ENCODE measurements at places on chromosomes 12 and 14.
A peak's percentile ranks its signal among the peaks of the same experiment; 100 is the strongest.

DNA sequence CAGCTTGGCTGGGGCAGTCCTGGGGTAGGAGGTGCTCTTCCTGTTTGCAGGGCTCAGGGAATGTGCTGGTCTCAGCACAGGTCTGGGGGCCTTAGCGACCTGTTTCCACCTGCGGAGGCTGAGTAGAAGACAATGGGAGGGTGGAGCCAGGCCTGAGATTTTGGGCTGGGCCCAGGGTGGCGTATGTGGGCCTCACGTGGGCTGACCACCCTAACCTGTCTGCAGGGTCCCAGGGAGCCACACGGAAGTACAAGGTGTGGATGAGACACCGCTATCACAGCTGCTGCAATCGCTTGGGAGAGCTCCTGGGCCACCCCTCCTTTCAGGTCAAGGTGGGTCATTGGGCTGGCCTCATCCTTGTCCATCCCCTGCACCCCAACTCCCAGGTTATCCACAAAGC is 1.1 kb downstream of the NOC4L start:
- peak overlapping the region; percentile 91 for H3K4me3 ChIP-seq
- H3K27me3 ChIP-seq: no peaks in the 10 kb centered on the region
- no peak for DNase-seq
- H3K36me3 ChIP-seq: peaks cover 9% of the 10 kb centered on the region
- H3K27ac ChIP-seq: no peak overlapping the region

- no peak overlapping the region for H3K4me3 ChIP-seq
- DNase-seq: no peak
- no peaks in the 10 kb centered on the region for H3K36me3 ChIP-seq
Observed at GRCh38 chr12:6229224-6230218, 29.3 kb downstream of the CD9 start.

GRCh38 chr14:100128688-100129087 is 30.8 kb downstream of the DEGS2 start:
- no peak overlapping the region for H3K27ac ChIP-seq
- no peaks in the 10 kb centered on the region for H3K4me1 ChIP-seq
- H3K27me3 ChIP-seq: no peaks in the 10 kb centered on the region

DNA sequence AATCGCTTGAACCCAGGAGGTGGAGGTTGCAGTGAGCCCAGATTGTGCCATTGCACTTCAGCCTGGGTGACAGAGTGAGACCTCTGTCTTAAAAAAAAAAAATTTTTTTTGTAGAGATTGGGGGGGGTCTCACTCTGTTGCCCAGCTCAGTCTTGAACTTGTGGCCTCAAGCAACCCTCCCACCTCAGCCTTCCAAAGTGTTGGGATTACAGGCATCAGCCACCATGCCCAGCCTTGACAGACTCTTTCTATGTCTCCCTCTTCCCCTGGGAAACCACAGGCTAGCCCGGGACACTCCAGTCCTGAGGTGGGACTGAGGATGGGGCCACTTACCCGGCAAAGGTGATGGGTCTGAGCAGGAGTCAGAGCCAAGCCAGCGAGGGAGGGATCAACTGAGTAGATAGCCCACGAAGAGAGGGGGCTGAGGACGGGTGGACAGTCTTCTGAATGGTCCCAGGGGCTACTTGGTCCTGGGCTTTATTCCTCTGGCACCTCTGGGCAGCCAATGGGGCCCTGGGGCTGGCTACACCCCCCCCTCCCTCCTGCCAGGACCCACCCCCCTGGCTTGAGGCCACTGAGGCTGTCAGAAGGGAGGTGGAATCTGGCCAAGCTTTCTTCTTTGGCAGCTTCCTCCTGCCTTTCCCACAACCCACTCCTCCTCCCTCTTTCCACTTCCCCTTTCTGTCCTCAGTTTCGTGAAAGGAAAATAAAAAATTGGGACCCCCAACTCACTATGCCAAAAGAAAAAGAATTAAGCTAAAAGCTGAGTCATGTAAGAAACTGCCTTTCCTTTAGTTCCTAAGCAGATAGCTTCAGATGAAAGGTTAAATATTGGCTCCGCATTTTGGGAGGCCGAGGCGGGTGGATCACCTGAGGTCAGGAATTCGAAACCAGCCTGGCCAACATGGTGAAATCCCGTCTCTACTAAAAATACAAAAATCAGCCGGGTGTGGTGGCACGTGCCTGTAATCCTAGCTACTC is at the start of gene SDS:
Gene SDS, minus strand, starts transcription at position 453 of the 981 bp plus-strand sequence. CDS start 4,179 bp downstream, outside the sequence.
- H3K4me3 ChIP-seq: peak within 1 kb of the TSS; percentile 74
- peak within 1 kb of the TSS; percentile 57 for H3K27ac ChIP-seq
- peaks cover 14% of the 10 kb centered on the region for H3K4me1 ChIP-seq
- H3K36me3 ChIP-seq: peaks cover 13% of the 10 kb centered on the region
- no peaks in the 10 kb centered on the region for H3K27me3 ChIP-seq
- DNase-seq: no peak

DNA sequence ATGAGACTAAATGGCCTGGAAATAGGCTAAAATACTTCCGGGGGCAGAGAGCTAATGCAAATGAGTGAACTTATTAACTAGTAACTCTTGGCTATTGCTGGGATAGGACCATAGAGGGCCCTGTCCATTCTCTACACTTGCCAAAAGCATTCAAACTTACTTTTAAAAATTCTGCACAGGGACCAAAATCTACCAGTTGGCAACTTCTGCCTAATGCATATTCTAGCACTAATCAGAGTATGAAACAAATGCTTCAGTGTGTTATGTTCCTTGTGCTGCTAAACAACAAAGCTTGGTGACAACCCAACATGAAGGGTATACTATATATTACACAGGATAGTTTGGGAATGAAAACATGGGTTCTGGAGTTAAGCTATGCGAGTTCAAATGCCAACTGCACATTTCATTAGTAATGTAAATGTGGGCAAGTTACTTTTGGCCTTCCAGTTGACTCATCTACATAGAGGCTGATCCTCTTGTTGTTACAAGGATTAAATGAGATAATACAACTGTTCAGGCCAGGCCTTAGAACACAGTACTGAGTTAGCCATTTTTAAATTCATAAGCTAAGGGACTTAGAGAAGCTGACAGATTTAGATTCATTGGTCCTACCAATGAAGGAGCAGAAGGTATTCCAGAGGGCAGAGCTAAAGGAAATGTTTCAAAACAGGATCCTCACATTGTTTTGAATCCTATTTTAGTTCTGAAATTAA is 32.4 kb downstream of the HIGD1C start:
- H3K4me1 ChIP-seq: peaks cover 14% of the 10 kb centered on the region
- no peak overlapping the region for H3K4me3 ChIP-seq
- DNase-seq: no peak
- peaks cover 3% of the 10 kb centered on the region for H3K36me3 ChIP-seq
- no peaks in the 10 kb centered on the region for H3K27me3 ChIP-seq
- peak overlapping the region; percentile 56 for H3K27ac ChIP-seq

- no peaks in the 10 kb centered on the region for H3K27me3 ChIP-seq
- H3K4me1 ChIP-seq: peaks cover 3% of the 10 kb centered on the region
- H3K36me3 ChIP-seq: no peaks in the 10 kb centered on the region
- no peak overlapping the region for H3K27ac ChIP-seq
- DNase-seq: no peak
Observed at GRCh38 chr14:51568366-51568765, 83.3 kb upstream of the FRMD6 start.

DNA sequence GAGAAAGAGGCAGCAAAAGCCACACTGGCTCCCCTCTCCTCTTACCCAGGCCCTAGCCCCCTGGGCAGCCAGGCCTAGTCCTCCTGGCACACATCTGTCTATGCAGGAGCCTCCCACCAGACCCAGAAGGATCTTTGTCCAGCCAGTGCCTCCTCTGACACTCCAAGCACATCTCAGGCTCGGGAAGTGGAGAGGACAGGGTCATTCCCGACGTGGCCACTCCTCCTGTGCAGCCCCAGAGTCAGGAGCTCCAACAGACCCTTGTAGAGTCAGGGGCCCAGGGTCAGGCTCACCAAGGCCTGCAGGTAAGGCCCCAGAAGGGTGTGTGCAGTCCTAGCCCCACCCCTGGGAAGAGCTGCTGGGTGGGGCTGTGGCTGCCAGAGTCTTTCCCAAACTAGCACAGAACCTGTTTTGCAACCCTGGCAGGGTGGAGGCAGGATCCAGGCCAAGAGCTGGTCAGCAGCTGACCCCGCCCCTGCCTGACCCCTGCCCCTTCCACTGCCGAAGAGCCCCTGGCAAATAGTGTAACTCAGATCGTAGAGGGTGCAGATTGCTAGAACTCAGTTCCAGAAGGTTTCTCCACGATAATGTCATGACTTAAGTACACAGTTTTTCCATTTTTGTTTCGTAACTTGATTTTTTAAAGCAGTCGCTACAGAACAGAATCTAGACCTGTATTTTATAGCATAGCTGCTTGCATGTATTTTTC is 26.6 kb upstream of the PNMA1 start:
- peaks cover 23% of the 10 kb centered on the region for H3K4me1 ChIP-seq
- no peak overlapping the region for H3K4me3 ChIP-seq
- DNase-seq: peak; percentile 78
- H3K27me3 ChIP-seq: no peaks in the 10 kb centered on the region

DNA sequence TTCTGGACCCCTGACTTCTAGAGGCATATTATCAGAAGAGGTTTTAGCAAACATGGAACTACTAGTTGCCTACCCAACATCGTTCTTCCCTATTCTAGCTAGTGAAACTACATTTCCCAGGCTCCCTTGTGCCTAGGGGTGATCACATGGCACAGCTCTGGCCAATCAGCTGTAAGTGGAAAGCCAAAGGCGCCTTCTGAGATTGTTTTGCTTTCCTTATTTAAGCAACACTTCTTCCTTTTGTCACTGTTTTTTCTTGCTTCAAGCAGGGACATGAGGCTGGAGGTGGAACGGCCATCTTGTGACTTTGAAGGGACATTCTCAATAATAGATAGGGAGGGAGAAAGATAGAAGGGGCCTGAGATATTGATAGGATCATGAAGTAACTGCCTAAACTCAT is 136.7 kb downstream of the ZNF664 start:
- H3K36me3 ChIP-seq: no peaks in the 10 kb centered on the region
- H3K4me1 ChIP-seq: peaks cover 1% of the 10 kb centered on the region
- H3K4me3 ChIP-seq: no peak overlapping the region
- H3K27ac ChIP-seq: no peak overlapping the region
- H3K27me3 ChIP-seq: no peaks in the 10 kb centered on the region

Measured in liver (tissue), 10 donors.